GM23248 (cell line): ENCODE measurements at places on chromosomes 5 and 9. TPM values are rescaled to one million over a fixed set of nuclear protein-coding genes. Genes with fewer than 3 reads are reported as not detected.

Gene IGFBPL1
- total RNA-seq: 0.76 TPM in 1 of 2 replicates, not detected in the other

Gene ALG2
- 61.7 and 65.8 TPM in 2 replicates for total RNA-seq

Gene IRX1
- total RNA-seq: 25.9 and 32.5 TPM in 2 replicates

Gene NRARP
- 0.32 TPM in 1 of 2 replicates, not detected in the other for total RNA-seq

Gene SMC2
- 13.4 and 15.8 TPM in 2 replicates for total RNA-seq

Gene TAF11L5
- not detected in 2 replicates for total RNA-seq

Gene EIF4EBP3
- 0.54 and 2.3 TPM in 2 replicates for total RNA-seq

Gene ADGRD2
- total RNA-seq: not detected in 2 replicates

Gene SCGB3A2
- total RNA-seq: not detected in 2 replicates

Gene IER5L
- total RNA-seq: 69.4 and 81.7 TPM in 2 replicates

Gene PLCXD3
- total RNA-seq: 0.13 and 0.22 TPM in 2 replicates

Gene HTR1A
- total RNA-seq: not detected in 2 replicates

Gene SERF1B
- total RNA-seq: 15.7 and 36.5 TPM in 2 replicates
